ENCODE measurements at places on chromosomes 2 and 18.

DNA sequence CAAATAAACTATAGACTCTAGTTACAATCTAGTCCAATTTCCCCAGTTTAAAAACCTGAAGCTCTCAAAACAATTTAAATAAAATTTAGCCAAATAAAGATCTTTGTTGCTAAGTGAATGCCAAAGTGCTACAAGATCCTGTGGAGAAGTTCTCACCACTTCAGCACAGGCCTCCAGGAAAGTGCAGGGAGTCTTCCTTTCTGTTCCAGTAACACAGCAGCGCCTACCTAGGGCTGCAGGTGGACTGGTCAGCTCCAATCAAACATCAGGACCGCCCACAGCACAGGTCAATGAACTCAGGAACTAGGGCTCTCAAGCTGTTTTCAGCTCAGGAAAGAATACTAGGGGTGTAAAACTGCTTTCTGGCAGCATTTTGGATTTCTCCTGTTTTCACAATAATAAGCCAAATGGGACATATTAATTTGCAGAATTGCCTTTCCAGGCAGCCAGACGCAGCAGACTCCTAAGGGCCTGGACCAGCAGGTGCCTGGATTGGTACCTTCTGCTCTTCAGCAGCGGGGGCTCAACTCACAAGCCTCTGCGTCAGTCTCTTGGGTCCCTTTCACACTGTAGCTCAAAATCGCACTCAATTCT is 1.5 kb downstream of the FAM110C start:
- no peak for DNase-seq

DNA sequence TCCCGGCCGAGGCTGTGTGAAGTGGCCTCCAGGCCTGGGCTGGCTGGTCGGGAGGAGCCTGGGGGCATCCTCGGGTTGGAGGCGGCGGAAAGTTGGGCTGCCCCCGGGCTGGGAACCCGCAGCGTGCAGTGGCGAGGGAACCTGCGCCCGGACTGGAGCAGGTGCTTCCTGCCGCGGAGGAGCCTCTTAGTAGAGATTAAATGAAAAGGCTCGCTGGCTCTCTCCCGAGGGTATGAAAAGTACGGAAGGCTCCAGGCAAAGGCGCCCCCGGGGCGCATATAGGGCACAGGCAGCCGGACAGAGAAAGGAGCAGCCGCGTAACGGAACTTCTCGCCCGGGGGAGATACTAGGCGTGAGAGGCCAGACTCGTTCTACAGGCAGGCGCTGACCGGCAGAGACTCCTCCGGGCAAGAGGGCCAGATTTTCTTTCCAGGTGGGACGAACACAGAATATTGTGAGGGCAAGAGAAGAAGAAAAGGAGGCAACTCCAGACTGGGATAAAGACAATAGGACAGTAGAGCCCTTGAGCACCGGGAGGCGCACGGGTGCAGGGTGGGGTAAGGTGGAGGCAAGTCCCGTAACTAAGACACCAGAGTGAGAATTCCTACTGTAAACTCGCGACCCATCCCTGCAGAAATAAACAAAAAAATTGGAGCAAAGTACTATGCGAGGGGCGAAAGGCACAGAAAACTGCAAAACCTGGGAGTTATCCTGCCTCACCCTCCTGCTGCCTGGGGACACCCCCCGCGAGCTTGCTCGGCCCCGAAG is 816 bp downstream of the CDH2 start:
- peak; percentile 21 for DNase-seq

DNA sequence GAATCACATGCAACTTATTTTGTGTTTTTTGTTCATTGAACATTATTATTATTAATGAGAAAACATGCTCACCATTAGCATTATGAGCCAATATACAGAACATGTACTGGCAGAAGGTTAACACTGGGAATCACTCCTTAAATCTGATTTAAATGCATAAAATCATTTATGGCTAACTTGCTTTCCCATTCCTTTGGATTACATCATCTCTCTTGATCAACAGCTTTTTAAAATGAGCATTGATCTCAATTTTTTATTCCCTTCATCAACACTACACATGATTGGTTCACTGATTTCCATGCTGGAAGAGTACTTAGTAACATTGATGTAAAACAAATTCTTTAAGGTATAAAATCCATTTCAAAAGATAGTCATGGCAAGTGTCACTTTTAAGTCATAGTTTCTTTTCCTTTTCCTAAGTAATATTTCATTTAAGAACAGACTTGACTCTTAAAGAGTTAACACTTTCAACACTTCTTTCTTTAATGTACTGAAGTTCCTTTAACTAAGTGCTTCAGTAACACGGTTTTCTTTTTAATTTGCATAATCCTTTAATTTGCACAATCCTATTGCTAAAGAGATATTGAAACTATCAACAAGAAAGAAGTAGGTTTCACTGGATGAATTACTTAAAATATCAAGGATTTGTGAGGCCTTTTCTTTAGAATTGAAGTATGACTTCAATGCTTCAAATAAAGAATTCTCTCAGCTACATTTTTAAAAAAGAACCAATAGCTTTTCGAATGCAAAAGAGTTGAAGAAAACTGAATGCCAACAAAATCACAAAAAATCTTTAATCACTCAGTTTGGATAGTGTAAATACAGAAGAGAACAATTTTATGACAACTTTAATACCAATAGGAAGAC is 24.9 kb upstream of the BUB1 start:
- no peak for DNase-seq

DNA sequence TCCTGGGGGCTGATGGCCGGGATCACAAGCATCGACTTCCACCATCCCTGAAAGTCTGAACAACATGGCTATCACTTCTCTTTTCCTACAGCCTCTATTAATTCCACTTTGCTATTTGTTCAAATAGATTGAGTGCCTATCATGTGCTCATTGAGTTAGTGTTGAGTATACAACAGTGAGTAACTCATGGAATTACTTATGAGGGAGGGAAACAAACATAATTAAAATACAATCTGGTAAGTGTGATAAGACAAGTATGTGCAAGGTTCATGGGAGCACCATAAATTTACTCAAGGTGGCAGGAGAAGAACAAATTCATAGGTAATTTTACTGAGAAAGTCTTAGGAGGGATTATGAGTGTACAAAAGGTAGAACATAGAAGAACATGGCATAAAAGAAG is 86.4 kb downstream of the MEP1B start:
- no peak for DNase-seq

DNA sequence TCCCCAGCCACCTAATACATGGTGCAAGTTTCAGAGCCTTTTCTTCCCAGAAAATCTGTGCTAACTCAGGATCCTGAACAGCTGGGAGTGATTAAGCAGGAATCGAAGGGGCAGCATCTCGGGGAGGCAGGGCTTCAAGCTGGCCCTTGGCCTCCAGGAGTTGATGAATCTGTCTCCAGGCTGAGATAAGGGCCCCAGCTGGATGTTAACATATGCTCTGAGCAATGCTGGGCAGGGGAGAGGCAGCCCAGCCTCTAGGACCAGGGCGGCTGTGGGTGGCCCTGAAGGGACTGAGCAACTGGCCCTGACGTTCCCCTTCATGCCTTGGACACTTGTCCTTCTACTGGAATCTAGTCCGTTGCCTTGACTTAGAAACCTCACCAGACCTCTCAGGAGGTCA is 84.1 kb upstream of the EPC2 start:
- DNase-seq = no peak

DNA sequence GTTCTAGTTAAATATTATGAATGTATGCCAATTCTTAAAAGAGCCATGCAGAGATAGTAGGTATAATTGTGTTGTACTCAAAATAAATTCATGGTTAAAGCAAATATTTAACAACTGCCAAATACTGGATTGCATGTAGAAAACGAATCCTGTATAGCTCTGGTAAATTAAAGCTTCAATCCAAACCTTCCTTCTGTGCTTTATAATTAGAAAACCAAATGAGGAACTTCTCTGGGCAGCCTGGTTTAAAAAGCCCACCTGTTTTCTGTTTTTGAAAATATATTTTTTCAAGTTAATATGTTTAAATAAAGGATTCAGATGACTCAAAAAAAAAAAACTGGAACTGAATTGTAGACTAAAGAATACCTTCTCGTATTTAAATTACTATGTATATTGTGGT is 48.3 kb upstream of the ITGA4 start:
- DNase-seq = no peak

GRCh38 chr2:76296438-76296837 is 585.7 kb upstream of the GCFC2 start:
- DNase-seq = no peak

GRCh38 chr18:49032189-49032584 is 81.4 kb upstream of the SMAD7 start:
- no peak for DNase-seq

DNA sequence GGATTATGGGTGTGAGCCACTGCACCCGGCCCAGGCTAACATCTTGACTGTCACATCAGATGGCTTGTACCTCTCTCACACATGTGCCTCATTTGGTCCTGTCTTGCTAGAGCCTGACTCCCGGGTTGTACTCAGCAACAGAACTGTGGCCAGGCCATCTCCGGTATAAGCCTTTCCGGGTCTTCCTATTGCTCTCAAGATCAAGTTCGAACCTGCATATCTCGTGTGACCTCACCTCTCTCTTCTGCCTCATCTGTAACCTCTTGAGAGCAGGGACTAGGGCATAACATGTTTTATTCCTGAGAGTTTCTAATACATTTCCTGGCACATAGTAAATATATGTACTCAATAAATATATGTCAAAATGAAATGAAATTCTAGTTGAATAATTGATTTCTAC is 114.0 kb downstream of the ACAA2 start:
- no peak for DNase-seq

DNA sequence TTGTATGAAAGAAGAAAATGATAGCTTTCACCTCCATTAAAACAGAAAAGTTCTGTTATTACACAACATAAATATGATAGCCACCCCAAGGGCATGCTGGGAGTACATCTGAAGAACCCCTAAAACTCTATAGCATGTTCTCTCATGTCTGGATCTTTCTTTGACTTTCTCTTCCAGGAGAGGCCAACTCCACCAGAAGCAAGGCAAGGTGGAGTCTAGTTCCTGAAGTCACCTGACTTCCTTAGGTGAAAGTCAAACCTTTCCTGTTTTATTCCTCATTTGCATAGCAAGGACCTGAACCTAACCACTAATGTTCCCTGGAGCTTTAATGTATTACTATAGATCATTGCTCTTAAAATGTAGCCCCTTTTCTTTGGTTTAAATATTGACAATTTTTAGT is 5.7 kb downstream of the STAT1 start:
- no peak for DNase-seq

- DNase-seq = no peak
Measured at GRCh38 chr2:216066230-216066629, 15.4 kb downstream of the PECR start.

DNA sequence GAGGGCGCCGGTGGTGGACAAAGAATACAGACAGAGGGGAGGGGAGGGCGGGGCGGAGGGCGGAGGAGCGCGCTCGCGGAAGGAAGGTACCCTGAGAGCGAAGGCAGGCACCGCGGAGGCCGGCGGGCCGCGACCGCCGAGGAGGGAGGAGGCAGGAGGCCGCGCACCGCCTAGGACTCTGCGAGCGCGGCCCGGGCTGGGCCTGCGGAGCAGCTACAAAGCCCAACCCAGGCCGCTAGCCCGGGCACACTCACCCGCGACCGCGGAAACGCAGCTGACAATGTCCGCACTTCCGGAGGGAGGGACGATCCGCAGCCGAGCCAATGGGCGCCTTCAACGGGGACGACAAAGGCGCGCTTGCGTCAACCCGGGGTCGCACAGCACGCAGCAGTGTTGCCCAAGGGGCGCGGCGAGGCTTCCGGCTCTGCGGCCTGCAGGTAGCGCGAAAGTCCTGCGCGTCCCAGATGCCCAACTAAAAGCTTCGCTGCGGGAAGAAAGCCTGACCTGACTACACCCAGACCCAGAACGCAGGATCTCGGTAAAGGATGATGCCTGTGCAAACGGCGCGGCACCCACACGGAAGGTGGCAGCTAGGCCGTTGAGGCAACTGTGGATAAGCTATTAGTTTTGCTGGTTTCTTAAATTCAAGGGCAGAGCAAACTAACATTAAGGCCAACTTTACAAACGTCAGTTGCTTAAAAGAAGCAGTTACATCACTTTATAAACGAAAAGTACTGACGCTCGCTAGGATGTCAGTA is at the start of gene C18orf32:
C18orf32 (minus strand) TSS at position 282 of the 758 bp plus-strand sequence. CDS start 3,486 bp downstream, outside the sequence.
- peak; percentile 85 for DNase-seq

DNA sequence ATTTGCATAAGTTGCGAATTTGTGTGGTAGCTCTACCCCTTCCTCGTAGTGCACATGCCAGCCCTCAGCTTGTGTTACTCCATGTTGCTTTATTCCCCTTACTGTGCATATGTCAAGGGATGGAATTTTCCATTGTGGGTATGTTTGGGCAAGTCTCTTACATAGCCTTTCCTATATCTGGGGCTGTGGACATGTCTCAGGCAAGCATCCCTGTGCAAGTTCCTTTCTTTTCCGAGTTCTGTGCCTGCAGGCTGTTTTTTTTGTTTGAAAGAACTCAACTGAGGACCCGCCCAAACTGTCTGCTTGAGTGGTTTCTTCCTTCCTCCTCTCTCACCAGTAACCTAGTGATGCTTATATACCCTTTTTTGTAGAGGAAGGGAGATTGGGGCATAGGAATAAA is 1739.1 kb upstream of the PIK3C3 start:
- DNase-seq = no peak

DNA sequence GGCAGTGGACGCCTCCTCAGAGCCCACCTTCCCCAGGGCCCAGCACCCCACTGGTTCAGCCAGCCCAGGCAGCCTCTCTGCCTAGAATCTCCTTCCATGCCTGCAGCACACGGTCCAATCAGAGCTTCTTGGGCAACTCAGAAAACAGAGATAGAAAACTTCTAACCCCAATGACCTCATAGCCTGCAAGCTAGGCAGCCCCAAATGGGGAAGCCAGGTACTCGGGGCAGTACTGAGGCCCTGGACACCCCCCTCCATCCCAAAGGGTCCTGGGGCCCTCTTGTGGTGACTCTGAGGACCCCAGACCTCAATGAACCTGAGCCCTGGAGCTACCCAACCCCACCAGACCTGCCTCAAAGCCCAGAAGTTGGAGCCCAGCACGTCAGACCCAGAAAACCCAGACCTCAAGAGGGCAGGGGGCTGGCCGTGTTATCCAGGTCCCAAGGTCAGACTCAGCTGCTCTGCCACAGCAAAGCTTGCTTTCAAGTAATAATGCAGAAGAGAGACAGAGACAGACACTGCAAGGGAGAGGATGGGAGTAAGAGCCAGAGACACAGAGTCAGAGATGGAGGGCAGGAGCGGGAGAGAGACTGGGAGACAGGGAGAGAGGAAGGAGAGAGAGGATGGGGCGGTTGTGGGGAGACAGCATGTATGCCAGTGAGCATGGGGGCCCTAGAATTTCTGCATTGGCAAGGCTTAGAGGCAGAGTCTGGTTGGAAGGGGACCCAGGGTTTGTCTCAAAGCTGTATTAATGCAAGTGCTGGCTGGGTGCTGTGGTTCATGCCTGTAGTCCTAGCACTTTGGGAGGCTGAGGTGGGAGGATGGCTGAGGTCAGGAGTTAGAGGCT is 28.2 kb downstream of the SERTAD2 start:
- DNase-seq = no peak

DNA sequence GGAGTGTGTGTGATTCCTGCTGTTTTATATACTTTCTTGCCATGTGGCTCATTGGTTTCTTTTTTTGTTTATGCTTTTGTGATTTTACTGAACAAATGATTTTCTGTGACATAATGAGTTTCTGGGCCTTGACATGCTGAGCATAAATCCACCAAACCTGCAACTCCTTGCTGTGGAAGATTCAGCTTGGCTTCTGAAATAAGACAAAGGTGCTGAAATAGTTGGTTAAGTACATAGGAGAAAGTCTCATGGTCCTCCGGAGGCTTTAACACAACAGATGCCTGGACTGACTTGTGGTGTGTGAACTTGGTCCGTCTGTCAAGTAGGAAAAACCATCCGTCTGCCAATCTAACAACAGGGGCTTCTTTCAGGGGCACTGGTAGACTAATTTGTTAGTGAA is 315.3 kb upstream of the CXCR4 start:
- no peak for DNase-seq

GRCh38 chr2:239443666-239444567 is 43.1 kb upstream of the HDAC4 start:
- DNase-seq = no peak

Data from NCI-H2029 (cell line).